ENCODE measurements at places on chromosomes 7 and 10. TPM values are rescaled to one million over a fixed set of nuclear protein-coding genes. Genes with fewer than 3 reads are reported as not detected.

- no peak for DNase-seq
These were observed 16.2 kb upstream of the PON1 start for GRCh38 chr7:95340491-95340890.

DNA sequence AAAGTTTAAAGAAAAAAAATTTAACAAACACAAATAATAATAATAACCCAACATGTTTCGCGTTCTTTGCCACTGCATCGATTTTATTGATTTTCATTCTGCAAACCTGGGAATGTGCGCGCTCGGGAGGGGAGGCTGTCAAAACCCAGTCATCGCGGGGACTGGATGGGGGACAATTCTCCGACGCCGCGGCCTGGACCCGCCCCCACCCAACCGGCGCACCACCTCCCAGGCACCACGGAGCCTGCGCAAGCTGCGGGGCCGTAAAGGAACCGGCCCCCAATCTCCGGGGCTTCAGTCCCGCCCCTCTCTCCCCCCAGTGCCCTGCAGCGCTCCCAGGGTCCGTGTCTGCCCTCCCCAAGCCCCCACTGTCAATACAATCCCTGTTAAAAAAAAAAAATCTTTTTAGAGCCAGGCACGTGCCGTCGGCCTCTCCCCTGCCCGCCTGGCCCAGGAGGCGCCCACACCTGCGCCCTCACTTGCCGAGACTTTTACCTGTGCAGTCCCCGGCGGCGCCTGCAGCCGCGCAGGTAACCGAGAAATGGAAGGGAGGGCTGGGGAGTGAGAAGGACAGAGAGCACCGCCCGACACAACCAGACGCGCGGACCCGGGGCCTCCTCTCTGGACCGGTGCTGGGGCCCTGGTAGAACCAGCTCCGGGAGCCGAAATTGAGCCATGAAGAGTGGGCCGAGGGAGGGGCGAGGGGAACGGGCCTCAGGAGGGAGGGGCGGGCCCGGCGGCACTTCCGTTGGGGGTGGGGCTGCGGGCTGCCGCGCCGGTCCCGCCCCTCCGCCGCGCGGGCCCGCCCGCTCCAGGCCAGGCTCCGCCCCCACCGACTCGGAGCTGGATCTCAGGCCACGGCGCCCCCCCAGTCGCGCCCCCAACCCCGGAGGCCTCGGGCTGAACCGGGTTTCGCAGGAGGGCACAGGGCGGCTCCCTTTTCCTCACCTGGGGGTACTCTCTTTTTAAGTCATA is 7.6 kb upstream of the ZNF503 start:
- DNase-seq = peak; percentile 85

DNA sequence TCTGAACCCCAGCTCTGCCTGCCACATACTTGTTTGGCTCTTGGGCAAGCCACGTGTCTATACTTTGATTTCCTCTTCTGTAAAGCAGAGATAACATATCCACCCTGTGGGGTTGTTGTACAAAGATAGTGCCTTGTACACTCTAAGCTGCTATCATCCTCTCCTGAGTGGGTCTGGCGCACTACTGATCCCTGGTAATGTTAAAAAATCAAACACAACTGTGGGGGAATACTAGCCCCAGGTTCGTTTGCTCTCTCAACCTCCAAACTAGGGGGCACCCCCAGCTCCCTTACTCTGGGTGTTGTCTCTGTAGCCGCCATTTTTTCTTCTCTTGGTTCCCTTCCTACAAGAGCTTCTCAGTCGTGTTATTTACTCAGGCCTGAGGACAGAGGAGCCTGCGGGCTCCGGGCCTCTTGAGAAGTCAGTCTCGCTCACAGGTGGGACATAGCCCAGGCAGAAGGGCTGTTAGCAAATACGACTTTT is 1.0 kb downstream of the POLM start:
- DNase-seq = no peak

- no peak for DNase-seq
These were observed 525.7 kb downstream of the KCNMA1 start for GRCh38 chr10:77111611-77112550.

DNA sequence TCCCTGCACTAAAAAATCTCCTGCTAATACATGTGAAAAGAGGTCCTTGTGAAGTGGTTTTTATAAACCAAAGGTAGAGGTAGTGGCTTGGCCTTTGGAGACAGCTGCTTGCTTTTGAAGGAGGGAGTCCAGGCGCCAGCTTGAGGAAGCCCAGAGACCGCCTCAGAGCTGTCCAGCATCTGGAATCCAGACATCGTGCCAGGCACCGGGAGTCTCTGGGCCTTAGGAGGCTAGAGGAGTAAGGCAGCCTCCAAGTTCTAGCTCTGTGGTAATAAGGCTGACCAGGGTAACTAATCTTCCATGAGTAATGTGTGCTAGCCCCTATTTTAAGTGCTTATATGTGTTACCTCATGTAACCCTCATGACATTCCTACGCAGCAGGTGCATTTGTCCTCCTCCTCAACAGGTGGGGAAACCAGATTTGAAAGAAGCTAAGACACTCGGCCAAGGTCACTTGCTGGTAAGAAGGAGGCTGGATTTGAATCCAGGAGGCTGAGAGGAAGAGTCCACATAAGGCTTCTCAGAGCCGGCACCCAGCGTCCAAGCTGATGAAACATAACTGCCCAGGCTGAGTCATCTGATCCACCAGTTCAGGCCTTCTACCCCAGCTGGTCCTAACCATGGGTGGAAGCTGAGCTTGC is 26.1 kb downstream of the PRLHR start:
- DNase-seq = no peak

DNA sequence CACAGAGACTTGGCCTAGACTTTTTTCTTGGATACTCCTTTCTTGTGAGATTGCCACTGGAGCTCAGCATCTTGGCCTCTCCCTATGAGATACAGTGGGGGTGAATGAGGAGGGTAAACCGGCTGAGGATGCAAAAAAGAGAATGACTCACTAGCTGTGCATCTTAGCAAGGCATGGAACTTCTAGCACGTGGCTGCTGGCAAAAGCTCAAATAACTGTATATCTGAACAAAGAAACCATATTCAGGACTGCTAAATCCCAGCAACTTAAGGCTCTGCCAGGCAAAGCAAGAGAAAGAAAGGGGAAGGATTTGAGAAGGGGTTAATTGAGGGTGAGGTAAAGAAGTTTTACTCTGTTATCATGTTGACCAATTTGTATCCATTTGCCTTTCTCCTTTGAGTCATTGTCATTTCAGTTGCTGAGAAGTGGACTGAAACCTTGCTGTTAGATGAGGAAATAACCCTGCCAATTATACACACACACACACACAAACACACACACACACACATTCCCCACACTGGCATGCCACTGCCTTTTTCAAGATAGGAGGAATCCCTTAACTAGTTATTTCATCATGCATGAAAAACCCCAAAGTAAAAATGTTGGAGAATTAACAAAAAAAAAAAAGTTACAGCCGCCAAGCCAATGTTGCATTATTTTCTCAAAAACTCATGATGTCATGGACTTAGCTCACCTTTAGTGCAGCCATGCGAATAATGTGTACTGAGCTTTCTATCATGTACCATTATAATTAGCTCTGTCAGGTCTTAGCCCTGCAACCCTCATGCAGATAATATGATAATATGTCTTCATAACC is 997.3 kb downstream of the LRMDA start:
- DNase-seq = no peak

DNA sequence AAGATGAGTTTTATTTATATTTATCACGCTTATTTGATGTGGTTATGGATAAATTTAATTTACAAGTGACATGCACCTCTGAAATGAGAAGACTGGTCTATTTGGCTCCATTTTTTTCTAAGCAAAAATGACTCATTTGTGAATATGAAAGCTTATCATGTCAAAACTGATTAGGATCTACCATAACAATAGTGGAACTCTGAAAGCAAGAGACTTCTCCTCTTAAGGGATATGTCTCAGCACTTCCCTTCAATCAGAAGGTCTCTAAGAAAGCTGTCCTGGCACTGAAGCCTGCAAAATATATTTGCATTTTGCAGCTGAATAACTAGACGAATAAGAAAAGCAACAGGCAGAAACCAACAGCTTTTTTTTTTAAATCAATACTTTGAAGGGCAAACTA is 12.7 kb downstream of the FAS start:
- DNase-seq = no peak

- no peak for DNase-seq
These were observed 17.7 kb downstream of the ADAM8 start for GRCh38 chr10:133258818-133259601.

DNA sequence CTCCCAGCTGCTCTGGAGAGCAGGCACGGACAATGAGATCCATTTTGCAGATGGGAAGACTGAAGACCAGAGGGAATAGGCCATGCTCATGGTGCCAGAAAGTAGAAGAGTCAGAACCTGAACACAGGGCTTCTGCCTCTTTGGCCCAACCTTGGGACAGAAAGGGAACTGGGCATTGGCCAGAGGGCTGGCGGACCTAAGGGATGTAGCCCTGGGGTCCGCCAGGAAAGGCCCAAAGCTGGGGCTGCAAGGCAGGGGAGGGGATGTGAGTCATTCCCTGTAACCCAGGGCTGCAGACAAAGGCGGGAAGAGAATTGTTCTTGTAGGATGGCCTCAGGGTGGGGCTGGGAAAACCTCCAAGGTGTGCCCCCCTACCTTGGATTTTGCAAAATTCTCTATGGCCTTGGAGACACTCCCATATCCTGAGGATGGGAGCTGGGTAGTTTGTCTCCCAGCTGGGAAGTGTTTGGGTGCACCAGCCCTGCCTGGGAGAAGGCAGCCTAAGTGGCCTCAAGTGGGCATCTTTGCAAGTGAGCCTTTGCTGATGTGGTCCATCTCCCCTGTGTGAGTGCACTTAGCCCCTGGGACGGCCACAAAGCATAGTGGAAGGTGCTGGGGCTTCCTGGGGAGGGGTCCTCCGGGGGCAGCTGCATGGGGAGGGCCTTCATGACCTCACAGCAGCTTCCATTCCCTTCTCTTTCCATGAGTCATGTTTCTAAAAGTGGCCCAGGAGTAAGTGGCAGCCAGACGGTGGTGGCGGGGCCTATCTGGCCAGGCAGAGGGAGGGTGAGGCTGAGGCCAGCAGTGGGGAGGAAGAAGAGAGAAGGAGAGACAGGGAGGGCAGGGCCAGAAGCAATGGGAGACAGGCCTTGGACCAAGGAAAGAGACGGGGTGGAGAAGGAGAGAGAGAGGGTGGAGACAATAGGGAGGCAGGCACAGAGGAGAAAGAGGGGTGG is 9.2 kb downstream of the AQP1 start:
- peak; percentile 29 for DNase-seq

DNA sequence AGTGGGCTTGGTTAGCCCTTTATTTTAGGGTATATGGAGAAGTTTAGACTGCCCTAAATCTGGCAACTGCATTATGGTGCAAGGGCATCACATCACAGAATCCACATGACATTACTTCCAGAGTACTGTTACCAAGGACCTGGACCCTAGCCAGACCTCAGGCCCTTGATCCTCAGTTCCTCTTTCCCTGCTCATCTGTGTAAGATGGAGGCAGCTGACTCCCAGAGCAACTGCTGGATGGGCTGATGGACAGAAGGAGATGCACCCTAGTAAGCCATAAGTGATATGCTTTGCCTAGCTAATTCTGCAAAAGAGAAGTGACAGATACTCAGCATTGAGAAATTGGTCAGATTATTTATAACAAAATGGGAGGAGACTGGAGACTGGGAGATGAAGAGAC is 131.7 kb downstream of the DYNC1I1 start:
- no peak for DNase-seq

INSYN2A gene
- total RNA-seq = not detected

TRIM50 gene
- not detected for total RNA-seq

SOSTDC1 gene
- total RNA-seq = not detected

GCK gene
- total RNA-seq = 1.7 TPM

ANXA8 gene
- total RNA-seq = 1.7 TPM
